Sigmoid colon (tissue), 7 donors: ENCODE measurements at places on chromosomes 11 and 22. TPM values are rescaled to one million over a fixed set of nuclear protein-coding genes. Genes with fewer than 3 reads are reported as not detected.
A peak's percentile ranks its signal among the peaks of the same experiment; 100 is the strongest.

GVQW3 gene
- polyA plus RNA-seq, result 1.9 TPM

TRIM66 gene
- 0.60 TPM for polyA plus RNA-seq

CDC42BPG gene
- polyA plus RNA-seq, result 39.8 TPM

- H3K36me3 ChIP-seq, result no peaks in the 10 kb centered on the region
- H3K4me1 ChIP-seq, result peaks cover 26% of the 10 kb centered on the region
- H3K27me3 ChIP-seq, result no peaks in the 10 kb centered on the region
- no peak for DNase-seq
Measured at GRCh38 chr11:9462806-9463537, 2.2 kb downstream of the ZNF143 start.

- no peaks in the 10 kb centered on the region for H3K36me3 ChIP-seq
- no peak for DNase-seq
- no peak overlapping the region for H3K4me3 ChIP-seq
- peak overlapping the region; percentile 54 for H3K27ac ChIP-seq
- peaks cover 35% of the 10 kb centered on the region for H3K4me1 ChIP-seq
Measured at GRCh38 chr11:112318661-112319060, 58.0 kb upstream of the PLET1 start.

GRCh38 chr11:61880031-61880430 is 11.3 kb downstream of the FADS3 start:
- H3K27me3 ChIP-seq, result no peaks in the 10 kb centered on the region
- no peaks in the 10 kb centered on the region for H3K36me3 ChIP-seq
- no peaks in the 10 kb centered on the region for H3K4me1 ChIP-seq
- no peak for DNase-seq
- H3K27ac ChIP-seq, result no peak overlapping the region

DNA sequence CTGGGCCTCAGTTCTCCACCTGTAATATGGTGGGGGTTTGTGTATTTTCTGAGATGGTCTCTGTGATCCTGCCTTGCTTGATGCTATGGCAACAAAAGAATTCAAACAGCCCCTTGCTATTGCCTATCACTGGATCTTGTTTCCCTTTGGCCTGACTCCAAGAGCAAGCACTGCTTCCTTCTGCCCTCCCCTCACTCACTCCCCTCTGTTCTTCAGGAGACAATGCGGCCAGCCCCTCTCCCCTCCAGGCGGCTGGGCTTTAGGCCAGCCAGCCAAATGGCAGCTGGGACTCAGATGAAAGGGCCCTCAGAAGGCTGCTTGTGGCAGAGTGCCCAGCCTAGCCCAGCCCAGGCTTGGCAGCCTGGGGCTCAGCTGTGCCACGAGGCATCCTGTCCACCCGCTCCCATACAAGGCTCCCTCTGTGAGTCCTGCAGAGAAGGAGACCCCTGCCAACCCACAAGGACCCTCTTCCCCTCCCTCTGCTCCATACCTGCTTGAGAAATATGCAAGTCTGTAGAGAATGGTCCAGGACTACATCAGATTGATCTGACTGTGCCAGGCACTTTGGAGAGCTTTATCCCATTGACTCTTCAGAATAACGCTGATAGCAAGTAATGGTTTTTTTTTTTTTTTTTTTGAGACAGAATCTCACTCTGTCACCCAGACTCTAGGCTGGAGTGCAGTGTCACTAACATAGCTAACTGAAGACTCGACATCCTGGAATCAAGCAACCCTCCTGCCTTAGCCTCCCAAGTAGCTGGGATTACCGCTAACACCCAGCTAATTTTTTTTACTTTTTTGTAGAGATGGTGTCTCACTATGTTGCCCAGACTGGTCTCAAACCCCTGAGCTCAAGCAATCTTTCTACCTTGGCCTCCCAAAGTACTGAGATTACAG is 7.6 kb upstream of the KCTD14 start:
- no peak overlapping the region for H3K4me3 ChIP-seq
- H3K4me1 ChIP-seq, result peaks cover 24% of the 10 kb centered on the region
- no peaks in the 10 kb centered on the region for H3K27me3 ChIP-seq
- no peaks in the 10 kb centered on the region for H3K36me3 ChIP-seq

DNA sequence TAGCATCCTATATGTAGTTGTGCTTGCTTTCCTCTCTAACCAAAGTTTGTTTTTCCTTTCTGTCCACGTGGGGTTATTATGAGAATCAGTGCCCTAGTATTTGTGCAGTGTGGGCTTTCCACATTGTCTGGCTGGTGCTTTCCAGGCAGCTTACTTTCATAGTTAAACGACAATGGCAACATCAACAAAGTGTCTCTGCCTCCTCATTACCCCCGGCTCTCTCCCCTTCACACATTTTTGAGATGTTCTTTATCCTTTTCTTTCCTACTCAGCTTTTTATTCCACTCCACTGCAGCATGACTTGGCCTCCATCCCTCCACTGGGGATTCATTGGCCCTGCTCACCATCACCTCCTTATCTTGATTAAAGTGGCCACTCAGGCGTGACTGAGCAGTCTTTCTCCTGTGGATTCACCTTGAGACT is 19.1 kb downstream of the SPECC1L start:
- no peaks in the 10 kb centered on the region for H3K27me3 ChIP-seq
- DNase-seq, result peak; percentile 65
- H3K4me3 ChIP-seq, result no peak overlapping the region
- H3K27ac ChIP-seq, result peak overlapping the region; percentile 79
- peaks cover 54% of the 10 kb centered on the region for H3K4me1 ChIP-seq

DNA sequence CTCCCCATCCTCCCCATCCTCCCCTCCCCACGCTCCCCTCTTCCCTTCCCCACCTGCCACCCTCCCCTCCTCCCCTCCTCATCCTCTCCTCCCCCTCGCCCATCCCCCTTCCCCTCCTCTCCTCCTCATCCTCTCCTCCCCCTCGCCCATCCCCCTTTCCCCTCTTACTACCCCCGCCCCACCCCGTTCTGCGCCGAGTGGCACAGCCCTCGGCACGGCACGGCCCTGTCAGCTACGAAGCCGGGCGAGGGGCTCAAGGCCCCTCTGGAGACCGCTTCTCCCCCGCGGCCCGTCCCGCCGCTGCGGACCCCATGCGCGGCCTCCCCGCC is 449.9 kb downstream of the OPCML start:
- peak; percentile 77 for DNase-seq
- no peaks in the 10 kb centered on the region for H3K36me3 ChIP-seq
- H3K4me3 ChIP-seq, result peak overlapping the region; percentile 48
- peaks cover 11% of the 10 kb centered on the region for H3K4me1 ChIP-seq

DNA sequence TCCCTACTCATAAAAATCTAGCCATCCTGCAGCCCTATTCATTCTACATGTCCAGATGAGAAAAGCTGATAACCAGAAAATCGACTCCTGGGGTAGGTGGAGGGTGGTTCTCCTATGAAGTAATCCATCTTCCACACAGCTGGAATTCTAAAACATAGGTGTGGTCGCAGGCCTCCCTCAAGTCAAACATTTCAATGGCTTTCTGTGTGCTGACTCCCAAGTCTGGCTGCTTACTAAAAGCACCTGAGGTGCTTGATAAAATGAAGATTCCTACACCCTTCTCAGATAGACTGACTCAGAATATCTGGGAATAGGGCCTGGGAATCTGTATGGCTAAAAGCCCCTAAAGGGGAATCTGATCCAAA is 26.1 kb downstream of the IRAG1 start:
- no peak overlapping the region for H3K4me3 ChIP-seq
- H3K27me3 ChIP-seq, result no peaks in the 10 kb centered on the region
- H3K36me3 ChIP-seq, result no peaks in the 10 kb centered on the region
- no peak for DNase-seq

GRCh38 chr11:74084796-74085541 is 76.1 kb upstream of the UCP3 start:
- no peak for DNase-seq
- no peaks in the 10 kb centered on the region for H3K27me3 ChIP-seq
- H3K4me1 ChIP-seq, result no peaks in the 10 kb centered on the region
- no peak overlapping the region for H3K27ac ChIP-seq

- H3K27me3 ChIP-seq, result no peaks in the 10 kb centered on the region
- no peak overlapping the region for H3K27ac ChIP-seq
- DNase-seq, result no peak
- no peaks in the 10 kb centered on the region for H3K36me3 ChIP-seq
- no peaks in the 10 kb centered on the region for H3K4me1 ChIP-seq
Measured at GRCh38 chr22:47460861-47461260, 698.4 kb downstream of the TBC1D22A start.

DNA sequence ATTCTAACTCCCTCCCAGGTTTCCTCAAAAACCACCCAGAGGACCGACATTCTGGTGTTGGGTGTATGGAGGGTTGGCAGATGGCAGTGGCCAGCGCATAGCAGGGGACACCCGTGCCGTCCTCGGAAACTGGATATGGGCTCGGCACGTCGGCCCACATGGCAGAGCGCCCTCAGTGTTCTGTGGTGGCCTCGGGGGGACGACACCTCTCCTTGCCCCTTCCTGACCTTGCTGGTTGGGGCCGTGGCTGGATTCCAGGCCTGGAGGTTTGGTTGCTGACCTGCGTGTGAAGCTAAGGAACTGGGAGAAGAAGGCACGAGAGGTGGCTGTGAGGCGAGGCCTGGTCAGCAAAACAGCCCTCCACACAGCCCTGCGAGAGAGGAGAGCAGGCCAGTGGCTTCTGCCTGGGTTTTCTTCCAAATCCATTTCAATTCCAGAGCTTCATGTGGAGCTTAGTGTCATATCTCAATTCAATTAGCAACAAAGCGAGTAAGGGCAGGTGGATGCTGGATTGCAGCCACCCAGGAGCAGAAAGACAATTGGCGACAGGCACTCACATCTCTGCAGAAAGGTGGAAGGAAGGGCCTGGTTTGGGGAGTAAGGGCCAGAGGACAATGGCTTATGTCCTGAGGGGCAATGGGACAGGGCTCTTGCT is 478.4 kb downstream of the BRD1 start:
- no peaks in the 10 kb centered on the region for H3K4me1 ChIP-seq
- H3K27me3 ChIP-seq, result peaks cover 3% of the 10 kb centered on the region
- H3K36me3 ChIP-seq, result no peaks in the 10 kb centered on the region
- no peak overlapping the region for H3K4me3 ChIP-seq

GRCh38 chr11:62394825-62395538 is 23.9 kb upstream of the SCGB1A1 start:
- H3K27me3 ChIP-seq, result no peaks in the 10 kb centered on the region
- H3K36me3 ChIP-seq, result no peaks in the 10 kb centered on the region
- peak overlapping the region; percentile 84 for H3K27ac ChIP-seq
- H3K4me1 ChIP-seq, result peaks cover 56% of the 10 kb centered on the region
- peak; percentile 94 for DNase-seq

GRCh38 chr11:34948696-34949095 is 32.3 kb downstream of the PDHX start:
- no peak overlapping the region for H3K27ac ChIP-seq
- H3K27me3 ChIP-seq, result no peaks in the 10 kb centered on the region
- H3K4me3 ChIP-seq, result no peak overlapping the region

DNA sequence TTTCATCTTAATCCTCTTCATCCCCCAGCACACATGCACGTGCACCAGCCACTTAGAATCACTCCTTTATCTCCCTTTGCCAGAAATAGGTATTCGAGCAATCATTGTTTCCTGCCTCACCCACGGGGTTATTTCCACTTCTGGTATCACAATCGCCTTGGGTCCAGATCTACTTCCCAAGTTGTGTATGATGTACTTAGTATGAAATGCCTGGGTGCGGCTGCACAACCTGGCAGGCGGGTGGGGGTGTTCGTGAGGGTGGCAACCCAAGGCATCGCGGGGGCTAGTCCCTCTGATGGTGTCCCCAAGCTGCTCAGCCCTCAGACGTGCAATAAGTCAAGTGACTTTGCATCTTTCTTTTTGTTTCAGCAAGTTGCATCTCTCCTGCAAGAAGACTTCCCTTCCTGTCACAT is 475.6 kb downstream of the MIAT start:
- no peaks in the 10 kb centered on the region for H3K36me3 ChIP-seq
- no peak overlapping the region for H3K4me3 ChIP-seq
- H3K27ac ChIP-seq, result no peak overlapping the region
- no peak for DNase-seq
- peaks cover 36% of the 10 kb centered on the region for H3K4me1 ChIP-seq

GRCh38 chr22:20137671-20138416 is 6.2 kb downstream of the ZDHHC8 start:
- H3K4me3 ChIP-seq, result no peak overlapping the region
- peaks cover 59% of the 10 kb centered on the region for H3K4me1 ChIP-seq
- no peaks in the 10 kb centered on the region for H3K27me3 ChIP-seq
- DNase-seq, result no peak
- peaks cover 16% of the 10 kb centered on the region for H3K36me3 ChIP-seq
- H3K27ac ChIP-seq, result peak overlapping the region; percentile 39

DNA sequence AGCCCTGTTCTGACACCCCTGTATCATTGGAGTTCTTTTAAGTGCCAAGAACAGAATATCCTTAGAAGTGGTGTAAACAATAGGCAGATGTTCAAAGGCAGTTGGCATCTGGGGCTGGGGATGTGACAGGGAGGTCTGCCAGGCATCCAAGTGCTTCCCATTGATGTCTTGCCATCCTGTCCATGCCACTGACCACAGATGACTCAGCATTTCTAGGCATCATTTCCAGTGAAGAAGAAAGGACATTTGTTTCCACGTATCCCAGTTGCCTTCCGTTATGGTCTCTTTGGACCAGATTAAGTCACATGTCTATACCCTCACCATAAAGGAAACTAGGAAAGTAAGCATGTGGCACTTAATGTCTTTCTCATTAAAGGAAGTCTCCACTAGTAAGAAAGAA is 76.7 kb upstream of the BARX2 start:
- H3K4me1 ChIP-seq, result no peaks in the 10 kb centered on the region
- H3K36me3 ChIP-seq, result no peaks in the 10 kb centered on the region
- DNase-seq, result no peak
- H3K27ac ChIP-seq, result no peak overlapping the region
- no peak overlapping the region for H3K4me3 ChIP-seq
- H3K27me3 ChIP-seq, result no peaks in the 10 kb centered on the region

DNA sequence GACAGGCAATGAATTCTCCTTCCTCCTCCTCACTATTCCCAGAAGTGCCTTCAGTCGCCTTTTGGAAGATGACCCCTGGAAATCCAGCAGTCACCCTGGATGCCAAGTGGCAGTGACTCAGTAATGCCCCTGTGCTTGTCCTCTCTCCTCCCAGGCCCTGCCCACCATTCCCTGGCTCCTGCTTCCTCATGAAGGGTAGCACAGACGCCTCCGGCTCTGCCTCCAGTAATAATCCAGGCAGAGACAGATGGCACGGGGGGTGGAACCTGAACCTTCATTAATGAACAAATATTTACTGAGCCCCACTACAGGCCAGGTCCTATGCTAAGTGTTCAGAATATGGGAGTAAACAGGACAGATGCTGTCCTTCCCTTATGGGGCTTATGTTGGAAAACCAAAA is 23.2 kb downstream of the SYT13 start:
- H3K4me1 ChIP-seq, result no peaks in the 10 kb centered on the region
- no peak overlapping the region for H3K4me3 ChIP-seq
- peaks cover 9% of the 10 kb centered on the region for H3K27me3 ChIP-seq
- no peak overlapping the region for H3K27ac ChIP-seq
- DNase-seq, result no peak
- H3K36me3 ChIP-seq, result no peaks in the 10 kb centered on the region
